Lung microvascular endothelial cell (primary cell): ENCODE measurements at places on chromosomes 2 and 18. TPM values are rescaled to one million over a fixed set of nuclear protein-coding genes. Genes with fewer than 3 reads are reported as not detected.
A peak's percentile ranks its signal among the peaks of the same experiment; 100 is the strongest.

- DNase-seq, result no peak
Measured at GRCh38 chr2:236160366-236161081, 7.7 kb downstream of the GBX2 start.

DNA sequence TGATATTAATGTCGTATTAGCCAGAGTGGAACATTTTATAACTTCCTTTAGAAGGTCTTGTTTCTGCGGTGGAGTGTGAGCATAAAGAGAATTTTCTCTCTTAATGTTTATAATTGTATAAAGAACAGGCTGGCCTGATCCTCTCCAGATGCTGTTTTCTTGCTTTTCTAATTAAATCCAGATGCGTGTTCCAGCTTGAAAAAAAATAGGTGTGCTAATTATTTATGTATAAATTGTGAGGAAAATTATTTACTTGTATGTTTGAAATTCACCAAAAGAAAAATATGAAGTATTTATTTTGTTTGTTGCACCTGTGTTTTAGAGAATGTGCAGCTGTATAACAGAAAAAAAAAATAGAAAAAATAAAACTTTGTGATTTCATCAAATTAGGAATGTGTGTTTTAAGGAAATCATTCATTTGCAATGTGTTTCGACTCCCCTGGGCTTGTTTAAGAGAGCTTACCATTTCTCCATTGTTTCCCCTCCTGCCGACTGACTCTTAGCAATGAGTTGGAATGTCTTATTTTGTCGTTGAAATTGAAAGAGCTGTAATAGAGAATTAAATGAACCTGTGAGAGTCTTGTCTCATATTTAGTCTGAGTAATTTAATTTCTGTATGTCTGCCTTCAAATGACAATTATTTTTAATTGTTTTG lies 220.1 kb upstream of the NXPH2 start:
- no peak for DNase-seq

DNA sequence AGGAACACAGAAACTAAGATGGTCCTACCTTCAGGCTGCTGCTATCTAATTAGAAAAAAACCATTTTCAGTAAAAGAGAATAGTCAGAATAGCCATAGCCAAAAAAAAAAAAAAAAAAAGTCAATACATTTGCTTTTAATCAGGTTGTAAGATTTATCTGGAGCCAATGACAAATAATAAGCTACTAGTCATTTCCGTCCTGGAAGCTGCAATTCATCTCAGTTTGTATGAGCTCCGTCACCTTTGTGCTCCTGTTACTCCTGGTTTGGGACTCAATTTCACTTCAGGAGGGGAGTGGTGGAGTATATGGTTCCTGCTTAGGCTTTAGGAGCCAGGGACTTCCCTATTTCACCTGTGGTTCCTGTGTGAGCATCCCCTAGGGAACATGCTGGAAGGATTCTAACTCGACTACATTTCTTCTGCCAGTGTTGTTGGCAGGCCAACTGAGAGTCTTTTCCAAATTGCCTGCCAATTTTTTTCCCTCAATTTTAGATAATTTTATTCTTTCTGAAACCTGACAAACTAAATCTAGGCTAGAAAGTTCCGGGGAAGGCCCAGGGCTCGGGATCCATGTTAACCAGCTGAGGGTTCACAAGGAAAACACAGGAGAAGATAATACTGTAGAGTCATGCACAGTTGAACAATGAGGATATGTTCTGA lies 481.8 kb downstream of the DLGAP1 start:
- no peak for DNase-seq

DNA sequence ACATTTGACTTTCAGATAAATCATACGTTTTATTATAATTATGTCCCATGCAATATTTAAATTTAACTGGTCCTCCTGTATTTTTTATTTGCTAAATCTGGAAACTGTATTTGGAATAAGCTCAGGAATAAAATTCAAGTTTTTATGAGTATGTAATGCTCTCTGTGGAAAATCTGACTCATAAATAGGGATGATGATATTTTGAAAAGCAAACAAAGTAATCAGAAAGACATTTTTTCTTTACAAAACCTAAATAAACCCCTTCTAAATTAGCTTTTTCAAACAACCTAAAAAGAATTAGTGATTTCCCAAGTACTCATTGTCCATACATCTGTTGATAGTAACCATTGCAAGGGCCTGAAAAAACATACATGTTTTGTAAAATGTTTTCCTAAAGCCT lies 41.1 kb downstream of the ASB1 start:
- no peak for DNase-seq

- DNase-seq, result no peak
Measured at GRCh38 chr2:185990861-185991525, 252.4 kb downstream of the FSIP2 start.

GRCh38 chr2:41934329-41934958 lies 113.4 kb upstream of the PKDCC start:
- DNase-seq, result no peak

DNA sequence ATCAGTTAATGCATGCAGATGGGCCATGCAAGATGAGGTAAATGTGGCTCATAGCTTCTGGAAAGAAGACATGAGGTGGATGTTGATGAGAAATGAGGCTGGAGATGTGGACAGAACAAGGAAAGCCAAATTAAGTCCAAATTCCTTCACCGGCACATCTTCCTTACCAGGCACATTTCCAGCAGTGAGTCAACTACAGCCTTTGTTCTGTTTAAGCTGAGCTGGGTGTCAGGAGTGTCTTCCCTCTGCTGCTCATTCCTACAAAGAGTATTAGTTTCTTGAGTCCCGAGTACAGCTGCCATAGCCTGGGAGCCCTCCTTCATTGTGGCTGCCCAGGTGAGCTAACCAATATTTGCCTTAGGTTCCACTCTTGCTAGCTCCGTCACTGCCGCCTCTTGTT lies 945.0 kb downstream of the SLC4A3 start:
- no peak for DNase-seq

DNA sequence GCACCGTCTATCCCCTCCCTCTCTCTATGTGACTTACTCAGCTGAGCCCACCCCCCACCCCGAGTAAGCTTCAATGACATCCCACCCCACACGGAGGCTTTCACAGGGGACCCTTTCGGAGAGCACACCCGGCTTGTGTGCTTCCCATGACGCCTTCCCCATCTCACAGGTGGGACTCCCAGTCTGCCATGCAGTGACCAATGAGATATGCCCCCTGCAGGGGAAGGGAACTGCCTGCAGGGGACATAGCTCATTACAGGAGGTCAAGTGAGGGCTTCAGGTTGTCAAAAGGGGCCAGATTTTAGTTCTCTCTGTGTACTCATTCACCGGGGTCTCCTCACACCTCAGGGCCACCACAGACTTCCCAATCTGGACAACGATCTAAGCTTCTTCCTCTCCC lies 112.6 kb downstream of the GAREM1 start:
- no peak for DNase-seq

PSMD14 gene
- total RNA-seq, result 47.0 and 63.0 TPM in 2 replicates

DNA sequence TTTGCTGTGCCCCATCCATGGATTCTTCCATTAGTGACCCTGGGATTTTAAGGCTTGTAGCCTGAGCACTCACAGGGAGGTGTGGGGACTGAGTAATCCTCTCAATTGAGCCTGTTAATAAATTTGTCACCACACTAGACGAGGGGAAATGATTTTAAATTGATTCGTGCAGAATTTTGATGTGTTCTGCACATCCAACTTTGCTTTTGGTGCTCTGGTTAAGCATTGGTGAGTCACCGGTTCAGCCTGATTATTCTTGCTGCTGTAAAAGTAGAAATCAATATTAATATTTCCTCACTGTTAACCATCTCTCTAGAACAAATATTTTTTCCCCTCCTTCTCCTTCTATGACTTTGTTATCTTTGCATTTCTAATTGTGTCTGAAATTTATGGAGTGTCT lies 482.0 kb downstream of the TSN start:
- no peak for DNase-seq

DNA sequence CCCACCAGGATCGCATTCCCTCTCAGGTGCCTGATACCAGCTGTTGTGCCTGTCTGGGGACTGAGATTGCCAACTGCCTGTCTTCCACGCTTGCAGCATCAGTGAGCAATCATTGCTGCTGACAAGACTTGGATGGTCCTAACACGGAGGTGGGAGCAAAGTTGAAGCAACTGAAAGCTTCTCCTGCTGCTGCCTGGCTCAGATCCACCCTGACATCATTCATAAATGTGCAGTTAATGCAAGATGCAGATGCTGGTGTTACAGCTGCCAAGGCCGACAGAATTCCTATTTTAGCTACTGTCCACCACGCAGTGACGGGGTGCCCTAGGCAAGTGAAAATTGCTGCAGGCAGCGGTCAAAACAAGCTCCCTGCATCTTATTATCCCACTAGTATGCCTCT lies 131.4 kb downstream of the VWC2L start:
- no peak for DNase-seq

DNA sequence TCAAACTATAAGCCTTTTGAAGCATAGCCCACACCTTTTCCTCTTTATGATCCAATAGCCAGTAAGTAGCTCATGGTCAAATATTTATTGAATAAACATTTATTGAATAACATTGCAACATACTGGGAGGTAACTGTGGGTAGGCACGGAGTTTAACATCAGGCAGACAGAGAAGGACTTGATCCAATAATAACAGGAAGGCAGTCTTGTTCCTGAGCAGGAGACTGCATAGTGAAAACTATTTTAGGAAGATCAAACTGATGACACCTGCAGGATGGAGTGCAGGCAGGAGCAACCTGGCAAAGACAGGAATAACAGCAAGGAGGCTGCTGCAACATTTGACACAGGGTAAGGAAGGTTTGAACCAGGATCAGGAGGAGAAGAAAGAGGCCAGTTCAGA lies 3.1 kb upstream of the DCTN1 start:
- DNase-seq, result peak; percentile 94

- no peak for DNase-seq
Measured at GRCh38 chr2:29766191-29766590, 155.2 kb downstream of the ALK start.

DNA sequence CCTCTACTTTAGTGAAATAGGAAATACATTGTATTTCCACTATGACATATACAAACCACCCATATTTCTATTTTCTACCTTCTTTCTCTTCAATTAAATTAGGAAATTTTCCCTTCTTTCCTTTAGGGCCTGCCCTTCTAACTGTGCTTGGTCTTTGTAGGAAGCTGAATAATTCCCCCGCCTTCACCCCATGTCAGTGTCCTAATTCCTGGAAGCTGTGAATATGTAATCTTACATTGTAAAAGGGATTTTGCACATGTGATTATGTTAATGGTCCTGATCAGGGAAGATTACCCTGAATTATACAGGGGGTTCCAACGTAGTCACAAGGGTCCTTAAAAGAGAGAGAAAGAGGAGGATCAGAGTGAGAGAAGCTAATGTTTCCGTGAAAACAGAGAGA lies 40.2 kb downstream of the GRB14 start:
- DNase-seq, result no peak

DNA sequence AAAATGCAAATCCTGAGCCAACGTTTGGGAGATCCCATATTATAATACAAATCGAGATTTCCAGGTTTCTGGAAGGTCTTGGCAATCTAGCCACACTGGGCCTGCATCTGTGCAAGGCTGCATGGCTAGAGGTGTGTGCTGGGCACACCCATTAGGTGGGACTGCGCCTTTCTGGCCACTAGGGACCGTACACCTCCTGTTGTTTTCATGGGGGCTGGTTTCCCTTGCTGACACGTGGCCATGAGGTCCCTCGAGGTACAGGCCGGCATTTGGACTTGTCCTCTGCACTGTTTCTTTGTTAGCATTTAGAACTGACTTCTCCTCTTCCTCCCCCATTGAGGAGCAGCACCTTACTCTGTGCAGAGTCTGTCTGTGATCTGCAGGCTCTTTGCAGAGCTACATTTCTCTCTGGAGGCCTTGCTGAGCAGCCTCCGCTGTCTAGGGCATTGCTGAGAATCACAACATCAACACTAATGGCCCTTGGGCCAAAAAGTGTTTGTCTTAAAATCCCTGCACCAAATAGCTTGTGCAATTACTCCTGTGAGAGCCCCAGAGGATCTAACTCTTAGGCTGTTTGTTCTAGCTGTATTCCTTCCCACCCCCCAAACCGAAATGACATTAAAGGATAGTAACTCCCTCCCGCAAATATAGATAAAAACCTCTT lies 131.2 kb downstream of the NEDD4L start:
- no peak for DNase-seq

DNA sequence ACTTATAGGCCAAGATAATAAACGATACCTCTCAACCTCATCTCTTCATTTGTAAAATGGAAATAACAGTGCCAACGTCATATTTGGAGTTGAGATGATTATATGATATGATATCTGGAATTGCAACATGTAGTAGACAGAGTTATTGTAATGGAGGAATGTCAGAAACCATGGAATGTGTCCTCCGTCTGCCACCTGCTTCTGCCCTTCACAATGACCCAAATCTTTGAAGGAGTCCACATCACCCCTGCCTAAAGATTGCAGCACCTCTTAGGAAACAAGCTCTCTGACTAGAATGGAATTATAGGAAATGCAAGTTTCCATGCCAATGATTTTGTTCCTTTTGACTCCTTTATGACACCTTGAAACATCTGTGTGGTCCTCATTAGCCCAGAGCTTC lies 14.9 kb downstream of the NR4A2 start:
- no peak for DNase-seq

CPLX4 gene
- not detected in 2 replicates for total RNA-seq

GRCh38 chr2:127486247-127487058 lies 39.8 kb downstream of the IWS1 start:
- DNase-seq, result no peak

- no peak for DNase-seq
Measured at GRCh38 chr18:22557168-22557941, 139.6 kb upstream of the CTAGE1 start.

DNA sequence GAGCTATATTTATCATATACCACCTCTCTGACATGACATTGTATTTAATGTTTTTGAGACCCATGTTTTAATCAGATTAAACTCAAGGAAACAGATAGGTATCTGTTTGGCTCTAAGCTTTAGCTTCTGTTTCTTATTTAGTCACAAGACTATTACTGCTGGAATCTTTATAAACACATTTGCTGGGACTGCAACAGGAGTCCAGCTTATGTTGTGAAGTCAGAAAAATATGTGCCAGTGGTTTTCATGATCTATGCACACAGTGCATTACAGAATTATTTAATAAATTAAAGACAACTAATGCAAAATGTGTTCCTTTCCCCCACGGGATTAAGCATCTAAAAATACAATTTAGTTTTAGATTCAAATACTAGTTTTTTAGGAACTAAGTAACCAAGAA lies 338.9 kb downstream of the ZEB2 start:
- DNase-seq, result no peak

GRCh38 chr2:146295080-146295670 lies 1549.7 kb upstream of the ACVR2A start:
- no peak for DNase-seq

GRCh38 chr2:179193759-179194394 lies 70.8 kb downstream of the SESTD1 start:
- no peak for DNase-seq

GRCh38 chr2:197641666-197642065 lies 33.7 kb downstream of the RFTN2 start:
- peak; percentile 62 for DNase-seq

- DNase-seq, result no peak
Measured at GRCh38 chr2:39027421-39027820, 93.4 kb downstream of the SOS1 start.

MBD2 gene
- 18.7 and 45.0 TPM in 2 replicates for total RNA-seq

GRCh38 chr2:120162716-120163115 lies 60.5 kb downstream of the TMEM185B start:
- DNase-seq, result no peak
